Central memory CD4-positive, alpha-beta T cell (primary cell): ENCODE measurements at places on chromosomes 12 and 14.

DNA sequence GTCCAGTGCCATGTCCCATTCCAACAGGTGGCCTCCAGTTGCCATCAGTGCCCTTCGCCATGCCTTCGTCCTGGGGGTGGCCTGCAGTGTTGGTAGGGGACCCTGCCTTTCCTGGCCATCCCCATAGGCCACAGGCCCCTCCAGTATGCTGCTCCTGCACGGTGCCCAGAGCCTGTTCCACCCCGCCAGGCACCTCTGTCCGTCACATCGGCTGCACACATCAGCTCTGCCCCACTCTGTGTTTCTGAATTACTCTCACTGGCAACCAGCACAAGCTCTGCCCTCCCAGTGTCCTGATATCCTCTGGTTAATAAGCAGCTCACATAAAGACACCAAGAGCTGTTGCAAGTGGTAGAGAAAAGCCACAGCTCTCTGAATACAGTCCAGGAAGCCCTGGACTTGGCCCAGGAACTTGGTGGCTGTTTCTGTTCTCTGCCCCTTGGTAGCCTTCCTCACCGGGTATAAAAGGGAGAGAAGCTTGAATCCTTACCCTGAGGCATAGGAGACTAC, 31.3 kb upstream of the ATP2A2 start:
- no peak for DNase-seq

DNA sequence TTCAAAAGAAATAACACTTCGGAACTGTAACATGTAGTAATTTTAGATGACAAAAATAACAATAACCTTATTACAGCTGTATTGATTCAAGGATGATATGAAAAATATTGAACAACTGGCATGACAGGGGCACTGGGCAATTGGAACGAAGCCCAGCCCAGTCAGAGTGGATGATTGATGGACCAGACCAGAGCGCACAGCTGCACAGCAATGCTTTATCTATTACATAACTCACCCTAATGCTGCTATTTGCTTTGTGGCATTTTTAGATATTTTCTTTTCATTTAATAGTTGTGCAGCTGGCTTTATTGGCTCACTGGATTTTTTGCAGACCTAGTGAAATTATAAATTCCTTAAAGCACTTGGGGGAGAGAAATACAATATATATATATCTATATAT, 26.9 kb upstream of the FERMT2 start:
- DNase-seq, result no peak

GRCh38 chr14:44745371-44745770, 216.4 kb downstream of the KLHL28 start:
- no peak for DNase-seq

DNA sequence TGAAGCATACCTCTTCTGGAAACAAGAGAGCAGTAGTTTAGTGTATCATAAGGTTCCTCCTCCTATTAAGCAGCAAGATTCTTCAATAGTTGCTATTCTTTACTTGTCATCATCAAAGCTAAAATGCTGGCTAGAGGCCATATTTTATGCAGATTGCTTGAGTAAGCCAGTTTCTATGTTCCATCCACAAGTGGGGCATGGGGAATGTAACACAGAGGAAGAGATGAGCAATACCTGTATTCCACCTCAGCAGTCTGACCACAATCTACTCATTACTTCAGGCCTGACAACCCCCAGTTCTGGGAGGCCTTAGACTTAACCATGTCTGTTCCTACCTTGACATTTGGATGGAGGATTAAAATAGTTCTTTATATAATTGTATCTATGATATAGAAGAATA, 423.6 kb downstream of the BTG1 start:
- no peak for DNase-seq

DNA sequence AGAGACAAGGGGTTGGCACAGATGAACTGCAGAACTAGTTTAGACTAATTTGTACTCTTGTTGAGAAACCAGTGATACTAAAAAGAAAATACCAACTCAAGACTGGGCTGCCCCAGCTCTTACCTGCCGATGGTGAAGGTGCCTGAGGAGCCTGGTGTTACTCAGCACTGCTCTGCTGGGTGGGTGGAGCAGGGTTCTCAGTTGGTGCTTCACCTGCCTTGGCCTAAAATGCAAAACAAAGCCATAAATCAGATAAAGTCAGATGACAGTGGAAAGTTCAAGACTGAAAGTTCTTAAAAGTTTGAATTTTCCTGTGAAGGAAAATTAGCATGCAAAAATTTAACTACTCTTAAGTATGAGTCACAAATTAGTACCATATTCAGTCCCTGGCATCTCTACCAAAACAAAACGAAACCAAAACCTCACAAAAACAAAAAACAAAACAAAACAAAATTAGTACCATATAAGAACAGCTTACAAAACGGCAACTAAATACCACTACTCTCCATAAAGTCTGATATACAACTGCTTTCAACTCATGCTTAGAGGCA, 21.9 kb downstream of the YBX3 start:
- no peak for DNase-seq

DNA sequence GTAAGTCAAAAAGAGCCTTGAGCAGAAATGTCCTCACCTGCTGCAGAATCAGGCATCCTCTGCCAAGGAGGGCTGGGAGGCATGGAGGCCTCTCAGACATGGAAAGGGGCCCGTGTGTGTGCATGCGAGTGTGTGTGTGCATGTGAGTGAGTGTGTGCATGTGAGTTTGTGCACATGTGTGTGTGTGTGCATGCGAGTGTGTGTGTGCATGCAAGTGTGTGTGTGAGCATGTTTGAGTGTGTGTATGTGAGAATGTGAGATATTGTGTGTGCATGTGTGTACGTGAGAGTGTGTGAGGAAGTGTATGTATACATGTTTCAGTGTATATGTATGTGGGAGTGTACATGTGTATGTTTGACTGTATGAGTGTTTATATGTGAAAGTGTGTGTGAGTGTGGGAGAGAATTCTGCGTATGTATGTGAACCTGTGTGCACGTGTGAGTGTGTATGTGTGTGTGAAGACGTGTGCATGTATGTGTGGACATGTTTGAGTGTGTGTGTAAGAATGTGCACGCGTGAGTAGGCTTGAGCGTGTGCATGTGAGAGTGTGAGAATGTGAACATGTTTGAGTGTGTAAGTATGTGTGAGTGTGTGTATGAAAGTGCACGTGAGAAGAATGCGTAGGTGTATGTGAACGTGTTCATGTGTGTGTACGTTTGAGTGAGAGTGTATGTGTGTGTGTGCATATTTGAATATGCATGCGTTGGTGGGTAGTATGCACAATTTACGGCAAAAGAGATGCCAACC, 90.8 kb downstream of the TBX5 start:
- DNase-seq, result no peak

DNA sequence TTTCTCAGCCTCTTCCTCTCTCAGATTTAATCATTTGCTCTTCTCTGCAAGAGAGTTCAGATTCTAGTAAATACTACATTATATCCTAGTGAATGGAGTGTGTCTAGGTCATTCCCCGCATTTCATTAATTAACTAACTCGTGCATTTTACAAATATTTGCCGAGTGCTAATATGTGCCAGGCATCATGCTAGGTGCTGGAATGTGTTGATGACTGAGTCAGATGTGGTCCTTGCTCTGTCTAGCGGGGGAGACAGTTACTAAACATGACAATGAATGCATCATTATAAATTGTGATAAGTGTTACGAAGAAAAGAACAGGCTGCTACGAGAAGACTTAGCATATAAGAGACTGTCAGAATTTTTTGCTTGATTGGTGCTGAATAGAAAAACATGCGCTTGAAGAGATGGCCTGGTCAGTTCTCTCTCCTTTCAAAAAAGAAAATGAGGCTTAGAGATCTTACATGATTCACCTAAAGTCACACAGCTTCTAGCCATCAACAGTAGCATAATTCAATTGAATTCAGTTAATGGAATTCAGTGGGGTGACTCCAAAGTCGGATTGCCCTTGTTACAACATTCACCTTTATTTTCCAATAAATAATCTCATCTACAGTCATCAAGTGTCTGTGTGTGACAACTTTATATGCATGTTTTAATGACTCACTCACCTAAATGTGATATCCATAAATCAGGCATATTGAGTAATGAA, 48.7 kb upstream of the MAX start:
- no peak for DNase-seq

- DNase-seq, result no peak
Measured at GRCh38 chr12:66775871-66776270, 97.0 kb upstream of the GRIP1 start.

DNA sequence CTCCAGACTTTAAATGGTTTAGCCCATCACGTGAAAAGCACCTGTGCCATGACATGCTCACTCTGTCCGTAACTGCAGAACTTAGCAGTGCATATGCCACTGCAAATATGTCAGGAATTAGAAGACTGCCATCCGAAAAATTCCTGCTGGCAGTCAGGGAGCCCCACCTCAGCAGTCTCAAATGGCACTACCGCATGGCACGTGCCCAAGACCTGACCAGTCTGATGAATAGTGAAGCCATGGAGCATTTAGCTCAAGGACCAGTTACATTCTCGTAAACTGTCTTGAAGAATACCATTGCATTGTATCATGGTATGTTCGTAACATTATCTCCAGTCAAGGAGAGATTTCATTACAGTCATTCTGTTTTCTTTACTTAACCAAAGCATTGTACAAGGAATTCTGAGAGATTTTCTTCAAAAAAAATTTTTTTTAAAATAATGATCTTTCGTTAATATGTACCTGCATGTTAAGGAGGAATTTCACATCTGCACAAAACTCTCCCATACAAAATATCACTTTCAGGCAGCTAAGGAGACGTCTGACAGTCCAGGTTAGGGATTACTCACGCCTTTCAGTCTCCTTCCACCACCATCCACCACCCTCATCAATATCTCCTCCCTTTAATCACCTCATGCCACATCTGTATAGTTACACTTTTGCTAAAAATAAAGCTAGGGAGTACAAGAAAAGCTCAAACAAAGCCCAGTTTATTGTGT, 138.5 kb downstream of the ANO2 start:
- no peak for DNase-seq

- no peak for DNase-seq
Measured at GRCh38 chr12:71063087-71063486, 94.7 kb downstream of the TSPAN8 start.

DNA sequence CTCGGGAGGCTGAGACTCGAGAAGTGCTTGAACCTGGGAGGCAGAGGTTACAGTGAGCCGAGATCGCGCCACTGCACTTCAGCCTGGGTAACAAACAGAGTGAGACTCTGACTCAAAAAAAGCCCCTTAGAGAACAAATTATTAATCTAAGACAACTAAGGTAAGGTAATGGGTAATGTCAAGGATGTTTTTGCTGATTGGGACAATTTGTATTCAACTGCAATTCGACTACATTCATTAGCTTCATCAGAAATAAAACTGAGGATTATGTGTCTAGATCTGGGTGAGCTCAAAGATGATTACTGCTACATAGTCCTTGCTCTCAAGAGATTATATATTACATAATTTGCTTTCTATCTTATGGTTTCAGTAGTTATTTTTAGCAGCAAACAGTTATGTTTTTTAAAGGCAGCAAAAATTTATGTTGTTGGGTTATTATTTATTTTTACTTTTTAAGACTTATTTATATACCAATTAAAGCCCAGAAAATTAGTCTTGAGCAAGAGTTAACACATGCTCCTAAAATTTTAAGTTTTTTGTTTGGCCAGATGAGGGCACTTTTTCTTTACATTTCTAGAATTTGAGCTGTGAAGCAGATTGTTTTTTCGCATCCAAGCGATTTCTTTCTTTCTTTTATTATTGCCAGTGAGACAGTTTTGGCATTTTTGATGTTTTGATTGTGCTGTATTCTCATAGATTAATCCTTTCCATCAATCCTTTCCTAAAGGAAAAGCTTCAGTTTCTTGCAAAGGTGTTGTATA, 52.3 kb downstream of the PLEKHA5 start:
- DNase-seq, result no peak

DNA sequence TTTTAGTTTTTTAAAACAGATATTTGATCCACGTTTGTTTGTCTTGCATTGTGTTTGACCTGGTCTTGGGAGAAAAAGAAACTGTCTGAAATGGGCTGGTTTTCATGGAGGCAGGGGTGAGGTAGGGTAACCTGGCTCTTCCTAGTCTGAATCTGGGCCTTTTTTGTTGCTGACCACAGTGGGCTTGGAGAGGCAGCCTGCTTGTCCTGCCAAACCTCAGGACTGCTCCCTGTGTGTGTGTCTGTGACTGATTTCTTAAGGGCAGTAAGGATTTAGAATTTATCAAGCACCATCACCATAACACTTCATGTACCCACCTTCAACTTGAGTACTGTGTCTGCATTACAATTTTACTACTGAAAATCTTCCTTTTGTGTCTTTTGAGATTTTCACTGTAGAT, 28.5 kb downstream of the DAAM1 start:
- no peak for DNase-seq

GRCh38 chr14:61179061-61179690, 102.0 kb downstream of the TMEM30B start:
- DNase-seq, result no peak

DNA sequence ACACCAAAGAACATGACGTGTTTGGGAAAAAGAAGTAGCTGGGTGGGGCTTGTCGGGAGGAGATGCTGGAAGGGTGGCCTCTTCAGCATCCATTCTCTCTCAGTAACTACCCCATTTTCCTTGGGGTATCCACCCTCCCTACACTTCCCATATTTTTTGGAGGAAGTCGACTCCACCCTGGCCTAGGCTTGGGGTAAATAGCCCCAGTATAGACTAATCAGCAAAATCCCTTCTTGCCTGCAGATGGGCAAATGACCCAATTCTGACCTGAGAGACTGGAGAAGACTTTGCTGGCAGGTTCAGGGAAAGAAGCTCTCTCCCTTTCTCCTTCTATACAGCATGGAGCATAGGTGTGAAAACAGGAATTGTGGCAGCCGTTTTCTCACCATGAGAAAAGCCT, 28.5 kb upstream of the JDP2 start:
- no peak for DNase-seq

GRCh38 chr14:53537422-53538315, 384.5 kb upstream of the DDHD1 start:
- no peak for DNase-seq

- no peak for DNase-seq
Measured at GRCh38 chr12:30769802-30770201, 15.1 kb upstream of the CAPRIN2 start.

DNA sequence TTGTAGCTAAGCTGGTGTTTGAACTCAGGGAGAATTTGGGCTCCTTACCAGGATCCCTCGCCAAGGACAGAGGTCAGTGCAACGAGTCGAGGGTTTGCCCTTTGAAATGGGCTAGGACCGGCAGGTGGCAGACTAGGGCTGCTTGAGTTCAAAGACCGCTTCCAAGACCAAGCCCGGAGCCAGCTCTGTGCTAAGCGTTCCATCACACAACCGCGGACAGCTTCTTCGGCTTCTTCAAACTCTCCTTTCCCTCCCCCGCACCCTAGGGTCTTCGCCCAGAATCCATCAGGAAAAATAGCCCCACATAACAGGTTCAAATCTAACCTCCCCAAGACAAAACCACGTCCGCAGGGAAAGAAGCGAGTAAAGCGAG, 705 bp upstream of the FLVCR2 start:
- peak; percentile 54 for DNase-seq

GRCh38 chr14:99586054-99586760, 17.8 kb downstream of the CCDC85C start:
- no peak for DNase-seq
